Inflammatory macrophage treated with lipopolysaccharide for 1 hour (primary cell): ENCODE measurements at places on chromosomes 4 and X.

- DNase-seq = no peak
These were observed 28.3 kb upstream of the SERTM2 start for GRCh38 chrX:111483135-111483534.

DNA sequence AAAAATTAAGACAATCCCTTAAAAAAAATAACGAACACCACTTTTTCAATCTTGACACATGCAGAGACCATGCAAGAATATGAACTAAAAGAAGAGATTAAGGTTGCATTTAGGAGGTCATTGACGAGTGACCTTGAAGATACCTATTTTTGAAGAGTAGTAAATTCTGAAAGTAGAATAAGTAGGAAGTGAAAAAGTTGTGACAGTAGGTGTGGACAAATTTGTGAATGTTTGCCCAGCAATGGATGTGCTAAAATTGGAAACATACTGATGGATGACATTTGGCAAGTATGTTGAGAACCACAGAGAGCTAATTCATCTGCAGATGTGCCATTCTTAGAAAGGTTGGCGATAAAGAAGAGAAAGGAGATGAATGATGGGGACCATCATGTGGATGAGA lies 213.7 kb upstream of the VCX3A start:
- DNase-seq = no peak

- no peak for DNase-seq
These were observed 120.2 kb upstream of the FAM9C start for GRCh38 chrX:13164611-13165010.

DNA sequence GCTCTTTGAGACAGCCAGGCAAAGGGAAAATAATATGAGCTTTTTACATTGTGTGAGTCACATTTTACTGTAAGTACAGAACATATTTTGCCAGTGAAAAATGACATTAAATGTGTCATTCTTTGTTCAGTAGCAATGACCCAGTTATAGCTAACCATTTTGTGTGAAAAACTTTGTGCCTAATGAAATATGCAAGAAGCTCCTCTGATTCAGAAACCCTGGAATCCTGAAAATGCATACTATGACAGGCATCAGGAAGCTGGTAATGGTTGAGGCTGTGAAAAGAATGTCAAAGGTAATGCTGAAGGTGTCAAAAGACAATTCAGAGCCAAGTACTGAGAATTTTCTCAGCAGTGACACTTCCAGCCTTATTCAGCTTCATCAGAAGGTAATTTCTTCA lies 549.5 kb upstream of the SMIM31 start:
- no peak for DNase-seq

DNA sequence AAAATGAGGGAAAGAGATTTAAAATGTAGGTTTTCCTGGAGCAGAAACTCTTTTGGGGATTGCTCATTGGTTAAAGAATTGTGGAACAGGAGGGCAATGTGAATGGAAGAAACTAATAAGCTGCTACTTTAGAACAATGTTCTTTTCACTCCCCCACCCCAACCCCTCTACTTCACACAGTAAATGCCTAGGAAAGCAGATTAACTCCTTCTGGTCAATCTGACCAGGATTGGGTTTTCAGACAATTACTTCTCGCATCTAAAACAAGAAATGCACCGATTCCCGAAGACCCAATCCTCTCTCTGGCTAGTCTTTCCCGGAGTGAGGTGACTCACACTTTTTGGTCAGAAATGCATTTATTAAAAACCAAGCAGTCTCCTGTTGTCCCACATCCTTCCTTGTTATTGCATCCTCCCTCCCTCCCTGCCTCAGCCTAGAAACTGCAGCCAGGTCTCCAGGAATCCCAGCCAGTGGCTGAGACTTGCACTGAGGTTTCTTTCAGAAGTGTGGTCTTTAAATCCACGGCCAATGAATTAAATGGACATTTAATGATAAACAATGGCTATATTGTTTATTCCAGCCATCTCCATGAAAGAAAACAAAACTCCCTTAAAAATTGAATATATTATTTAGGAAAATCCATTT lies 21.4 kb downstream of the MFAP3L start:
- DNase-seq = no peak

DNA sequence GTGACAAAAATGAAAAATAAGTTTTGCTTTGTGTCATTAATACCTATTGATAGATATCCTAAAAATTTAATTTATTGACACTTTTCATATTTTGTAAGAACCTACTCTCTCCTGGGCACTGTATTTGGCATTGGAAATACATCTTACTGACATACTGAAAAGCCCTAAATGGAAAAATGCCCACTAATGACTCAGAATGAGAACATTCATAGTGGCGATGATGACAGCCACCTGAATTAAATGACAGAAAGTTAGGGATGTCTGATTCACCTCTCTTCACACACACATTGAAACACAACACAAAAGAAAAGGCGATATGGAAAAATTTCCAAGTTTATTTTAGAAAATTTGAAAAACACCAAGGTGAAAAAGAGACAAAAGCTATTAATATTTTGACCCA lies 992.3 kb downstream of the STPG2 start:
- DNase-seq = no peak

DNA sequence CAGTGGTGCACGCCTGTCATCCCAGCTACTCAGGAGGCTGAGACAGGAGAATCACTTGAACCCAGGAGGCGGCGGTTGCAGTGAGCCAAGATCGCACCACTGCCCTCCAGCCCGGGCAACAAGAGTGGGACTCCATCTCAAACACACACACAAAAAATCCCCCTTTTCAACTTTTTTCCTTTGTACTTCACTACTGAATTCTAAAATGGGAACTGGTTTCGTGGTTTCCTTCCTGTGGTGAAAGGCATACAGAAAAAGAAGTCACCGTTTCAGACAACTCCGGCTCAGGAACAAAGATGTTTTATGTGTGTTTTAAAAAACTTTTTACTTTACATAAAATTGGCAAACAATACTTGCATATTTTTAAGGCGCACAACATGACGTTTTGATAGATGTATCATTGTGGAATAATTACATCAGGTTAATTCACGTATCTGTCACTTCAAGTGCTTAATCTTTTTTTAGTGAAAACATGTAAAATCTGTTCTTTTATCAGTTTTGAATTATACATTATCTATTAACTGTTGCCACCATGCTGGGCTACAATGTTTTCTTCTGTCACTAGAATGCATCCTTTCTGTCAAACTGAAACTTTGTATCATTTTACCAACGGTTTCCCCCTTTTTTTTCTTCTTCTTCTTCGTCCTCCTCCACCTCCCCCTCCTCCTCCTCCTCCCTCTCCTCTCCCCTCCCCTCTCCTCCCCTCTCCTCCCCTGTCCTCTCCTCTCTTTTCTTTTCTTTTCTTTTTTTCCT lies 186.0 kb downstream of the CRLF2 start:
- peak; percentile 38 for DNase-seq

GRCh38 chr4:55012363-55013230 lies 112.8 kb downstream of the KDR start:
- DNase-seq = no peak

GRCh38 chr4:75547647-75548387 lies 8.0 kb upstream of the ODAPH start:
- peak; percentile 10 for DNase-seq

GRCh38 chrX:125673758-125674157 lies 354.1 kb downstream of the TEX13C start:
- DNase-seq = no peak

GRCh38 chr4:152605031-152605430 lies 69.1 kb upstream of the FBXW7 start:
- DNase-seq = no peak

DNA sequence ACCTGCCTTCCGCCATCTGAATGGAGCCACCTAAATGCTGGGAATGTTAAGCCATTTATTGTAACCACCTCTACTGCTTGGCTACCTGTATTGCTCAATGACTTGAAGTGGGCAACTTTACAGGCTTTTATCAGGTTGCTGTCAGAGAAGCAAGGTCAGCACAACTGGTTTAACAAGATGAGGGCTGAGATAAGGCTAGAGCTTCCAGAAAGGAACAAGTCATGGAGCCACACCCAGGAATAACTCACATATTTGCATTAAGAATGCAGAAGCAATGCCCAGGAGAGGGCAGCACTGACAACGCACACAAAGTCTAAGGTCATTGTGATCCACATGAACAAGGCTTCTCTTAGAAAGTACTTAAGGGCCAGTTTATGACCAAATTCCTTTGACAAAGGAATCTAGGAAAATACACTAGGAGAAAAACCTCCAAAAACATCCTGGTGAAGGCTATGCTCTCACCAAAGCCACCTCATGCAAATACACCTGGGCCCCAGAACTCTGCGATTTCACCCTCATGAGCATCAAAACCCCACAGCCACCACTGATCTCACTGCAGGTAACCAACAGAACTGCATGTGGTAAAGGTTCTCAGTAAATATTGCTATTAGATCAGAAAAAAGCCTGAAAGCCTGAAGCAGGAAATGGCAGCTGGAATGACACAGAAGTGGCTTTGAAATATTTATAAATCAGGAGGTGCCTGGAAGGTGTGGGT lies 15.0 kb upstream of the STS start:
- DNase-seq = peak; percentile 48

- DNase-seq = no peak
These were observed 103.5 kb downstream of the GPC3 start for GRCh38 chrX:133881893-133882292.

DNA sequence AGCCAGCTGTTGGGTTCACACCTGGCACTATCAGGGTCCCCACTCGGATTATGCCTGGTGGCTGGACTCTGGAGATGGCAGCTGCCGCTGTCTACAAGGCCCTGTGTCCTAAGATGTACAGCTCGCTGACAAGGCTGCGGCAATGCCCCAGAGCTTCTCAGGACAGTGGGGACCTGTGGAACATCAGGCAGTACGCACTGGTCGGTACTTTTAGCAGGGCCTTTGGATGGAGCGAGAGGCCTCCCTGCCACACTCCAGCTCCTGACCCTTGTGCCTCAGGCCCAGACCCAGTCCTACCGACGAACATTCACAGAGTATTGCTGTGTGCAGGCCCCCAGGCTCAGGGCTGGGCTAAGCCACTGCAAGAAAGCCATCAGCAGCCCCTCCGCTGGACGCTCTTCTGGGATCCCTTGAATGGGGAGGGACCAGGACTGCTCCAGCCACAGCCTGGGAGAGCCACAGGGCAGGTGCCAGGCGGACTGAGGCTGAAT lies 45.7 kb upstream of the HMX1 start:
- DNase-seq = no peak

- no peak for DNase-seq
These were observed 66.1 kb upstream of the EFNB1 start for GRCh38 chrX:68762766-68763165.
